ENCODE measurements at places on chromosomes 5 and 9.

GRCh38 chr9:29657821-29658220 is 2084.5 kb upstream of the C9orf72 start:
- DNase-seq = no peak

- peak; percentile 35 for DNase-seq
These were observed 219.9 kb downstream of the FSTL4 start for GRCh38 chr5:133392448-133392847.

- DNase-seq = no peak
These were observed 49.0 kb downstream of the SPTLC1 start for GRCh38 chr9:92066168-92066567.

- no peak for DNase-seq
These were observed 35.5 kb upstream of the ISL1 start for GRCh38 chr5:51347704-51348103.

DNA sequence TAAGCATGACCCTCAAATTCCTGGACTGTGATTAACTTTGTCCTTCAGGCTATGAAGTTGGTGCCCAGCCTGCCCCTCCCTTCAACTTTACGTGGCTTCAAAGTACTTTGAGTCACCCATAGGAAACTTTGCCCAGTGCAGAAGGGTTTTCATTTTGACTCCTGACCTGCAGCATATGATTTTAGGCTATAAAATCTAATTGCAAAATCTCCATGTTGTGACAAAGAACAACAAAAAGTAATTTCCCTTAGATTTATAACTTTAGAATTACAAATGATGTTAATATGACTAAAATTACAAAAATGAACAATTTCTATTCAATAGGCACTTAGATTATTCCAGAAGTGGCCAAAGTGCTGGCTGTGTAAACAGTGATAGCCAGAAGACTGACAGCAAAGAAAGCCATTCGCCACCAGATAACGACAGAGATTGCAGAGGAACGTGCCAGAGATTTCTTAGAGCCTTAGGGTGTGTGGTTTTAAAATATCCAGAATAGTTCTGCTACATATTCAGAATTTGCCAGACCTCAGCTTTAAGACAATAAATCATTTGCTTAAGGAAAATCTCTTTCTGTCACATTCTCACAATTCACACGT is 197.4 kb downstream of the SEMA5A start:
- DNase-seq = no peak

GRCh38 chr5:34843497-34843896 is 4.5 kb downstream of the TTC23L start:
- DNase-seq = no peak

GRCh38 chr9:104923740-104924139 is 4.2 kb downstream of the ABCA1 start:
- peak; percentile 86 for DNase-seq

GRCh38 chr5:36944607-36945225 is 68.1 kb downstream of the NIPBL start:
- DNase-seq = no peak

Data from spleen (tissue), 13 donors.